H9 (cell line): ENCODE measurements at places on chromosomes 2 and 18. TPM values are rescaled to one million over a fixed set of nuclear protein-coding genes. Genes with fewer than 3 reads are reported as not detected.

The CFAP65 gene
- 0.18 and 0.20 TPM in 2 replicates for total RNA-seq

DNA sequence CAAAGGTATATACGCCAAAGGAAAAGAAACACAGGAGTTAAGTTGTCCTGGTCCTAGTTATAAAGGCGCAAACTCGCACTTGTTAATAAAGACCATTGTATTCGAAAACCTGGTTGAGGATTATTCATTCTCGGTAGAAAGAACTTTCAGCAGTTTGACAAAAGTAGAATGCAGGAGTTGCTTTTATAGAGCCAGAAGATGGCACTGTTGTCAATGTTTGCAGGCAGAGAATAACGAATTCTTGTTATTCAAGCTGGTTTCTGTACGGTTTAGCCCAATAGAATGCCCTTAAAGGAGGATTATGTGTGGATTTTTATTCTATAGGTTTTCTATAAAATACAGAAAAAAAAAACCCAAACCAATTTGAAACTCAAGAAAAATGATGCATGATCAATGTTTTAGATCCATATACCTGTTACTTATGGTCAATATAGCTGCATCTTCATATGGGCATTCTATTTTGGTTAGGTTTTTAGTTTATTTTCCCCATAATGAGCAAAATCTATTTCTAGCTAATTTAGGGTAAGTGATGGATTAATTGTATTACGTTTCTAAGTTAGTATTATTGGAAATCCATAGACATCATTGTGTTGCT is 510.3 kb downstream of the PLCL1 start:
- DNase-seq: no peak
- no peaks in the 10 kb centered on the region for H3K4me1 ChIP-seq
- no peaks in the 10 kb centered on the region for H3K27me3 ChIP-seq

GRCh38 chr2:197615016-197615652 is 60.3 kb downstream of the RFTN2 start:
- no peak overlapping the region for H3K27ac ChIP-seq
- no peak overlapping the region for H3K4me3 ChIP-seq
- DNase-seq: no peak
- no peaks in the 10 kb centered on the region for H3K36me3 ChIP-seq
- no peaks in the 10 kb centered on the region for H3K27me3 ChIP-seq
- peaks cover 7% of the 10 kb centered on the region; the same call in 1 of the 2 replicates for H3K4me1 ChIP-seq

- no peaks in the 10 kb centered on the region for H3K4me1 ChIP-seq
- no peaks in the 10 kb centered on the region for H3K27me3 ChIP-seq
- no peaks in the 10 kb centered on the region for H3K36me3 ChIP-seq
- DNase-seq: no peak
Observed at GRCh38 chr2:224181534-224182155, 142.6 kb upstream of the SERPINE2 start.

The RTP5 gene
- total RNA-seq: not detected in 2 replicates

GRCh38 chr2:51981783-51982182 is 949.9 kb upstream of the NRXN1 start:
- H3K4me3 ChIP-seq: no peak overlapping the region
- DNase-seq: no peak
- H3K4me1 ChIP-seq: no peaks in the 10 kb centered on the region
- H3K27ac ChIP-seq: no peak overlapping the region
- H3K36me3 ChIP-seq: no peaks in the 10 kb centered on the region
- no peaks in the 10 kb centered on the region for H3K27me3 ChIP-seq

GRCh38 chr18:63205791-63206252 is 113.7 kb downstream of the BCL2 start:
- no peak overlapping the region for H3K27ac ChIP-seq
- no peaks in the 10 kb centered on the region for H3K27me3 ChIP-seq
- H3K4me1 ChIP-seq: no peaks in the 10 kb centered on the region

- DNase-seq: no peak
- H3K27me3 ChIP-seq: no peaks in the 10 kb centered on the region
- H3K27ac ChIP-seq: no peak overlapping the region
- no peak overlapping the region for H3K4me3 ChIP-seq
- no peaks in the 10 kb centered on the region for H3K4me1 ChIP-seq
Observed at GRCh38 chr2:178101321-178102079, 10.7 kb upstream of the RBM45 start.

GRCh38 chr2:25623361-25623760 is 50.0 kb downstream of the DTNB start:
- H3K4me3 ChIP-seq: no peak overlapping the region
- H3K27me3 ChIP-seq: no peaks in the 10 kb centered on the region
- H3K27ac ChIP-seq: no peak overlapping the region
- no peaks in the 10 kb centered on the region for H3K4me1 ChIP-seq

GRCh38 chr18:79587226-79587741 is 92.3 kb upstream of the CTDP1 start:
- DNase-seq: peak; percentile 19
- H3K36me3 ChIP-seq: no peaks in the 10 kb centered on the region
- no peaks in the 10 kb centered on the region for H3K4me1 ChIP-seq
- H3K27ac ChIP-seq: no peak overlapping the region

DNA sequence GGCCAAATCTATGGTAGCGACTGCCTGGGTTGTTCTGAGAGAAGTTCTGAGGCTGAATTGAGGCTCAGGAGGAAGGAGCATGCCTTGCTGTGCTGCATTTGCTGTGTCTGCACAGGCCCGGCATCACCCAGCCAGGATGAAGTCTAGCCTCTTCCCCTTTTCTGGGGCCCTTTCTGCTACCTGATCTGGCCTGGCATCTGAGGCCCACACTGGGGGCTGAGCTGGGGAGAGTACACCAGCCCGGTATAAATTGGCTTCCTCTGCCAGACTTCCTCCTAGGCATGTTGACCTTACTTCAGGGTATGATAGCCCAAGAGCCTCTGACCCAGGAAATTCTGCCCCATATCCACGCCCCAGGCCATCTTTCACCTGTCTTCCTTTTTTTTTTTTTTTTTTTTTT is 30.0 kb downstream of the MRPL35 start:
- H3K36me3 ChIP-seq: no peaks in the 10 kb centered on the region
- no peak for DNase-seq
- no peak overlapping the region for H3K27ac ChIP-seq
- no peaks in the 10 kb centered on the region for H3K27me3 ChIP-seq
- H3K4me1 ChIP-seq: no peaks in the 10 kb centered on the region; the same call in 1 of the 2 replicates

The SGPP2 gene
- total RNA-seq: not detected in 2 replicates

DNA sequence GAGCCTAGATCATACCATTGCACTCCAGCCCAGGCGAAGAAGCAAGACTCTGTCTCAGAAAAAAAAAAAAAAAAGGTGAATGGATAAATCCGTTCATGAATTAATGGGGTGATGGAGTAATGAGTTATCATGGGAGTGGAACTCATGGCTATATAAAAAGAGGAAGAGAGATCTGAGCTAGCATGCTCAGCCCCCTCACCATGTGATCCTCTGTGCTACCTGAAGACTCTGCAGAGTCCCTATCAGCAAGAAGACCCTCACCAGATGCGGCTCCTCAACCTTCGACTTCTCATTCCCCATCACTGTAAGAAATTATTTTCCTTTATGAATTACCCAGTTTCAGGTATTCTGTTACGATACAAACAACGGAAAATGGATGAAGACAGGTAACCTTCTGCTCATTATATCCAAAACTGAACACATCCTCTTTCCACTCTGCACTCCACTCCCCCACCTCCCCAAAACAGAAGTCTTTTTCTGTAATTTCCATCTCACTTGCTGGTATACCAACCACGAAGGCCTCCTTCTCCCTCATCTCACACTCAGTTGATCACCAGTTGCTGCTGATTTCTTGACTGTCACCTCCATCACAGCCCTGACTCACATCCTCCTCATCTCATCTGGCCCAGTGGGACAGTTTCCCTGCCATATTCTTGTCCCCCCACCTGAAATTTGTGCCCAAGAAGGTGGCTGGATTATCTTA is 8.8 kb downstream of the RETREG2 start:
- peaks cover 14% of the 10 kb centered on the region for H3K36me3 ChIP-seq
- H3K4me1 ChIP-seq: no peaks in the 10 kb centered on the region
- no peak for DNase-seq
- H3K4me3 ChIP-seq: no peak overlapping the region
- H3K27me3 ChIP-seq: no peaks in the 10 kb centered on the region

- H3K27me3 ChIP-seq: no peaks in the 10 kb centered on the region
- no peak for DNase-seq
- H3K4me1 ChIP-seq: no peaks in the 10 kb centered on the region
Observed at GRCh38 chr18:63161032-63161760, 158.4 kb downstream of the BCL2 start.

GRCh38 chr2:67845621-67846369 is 217.0 kb downstream of the C1D start:
- H3K27me3 ChIP-seq: no peaks in the 10 kb centered on the region
- H3K36me3 ChIP-seq: no peaks in the 10 kb centered on the region
- no peak for DNase-seq
- no peaks in the 10 kb centered on the region for H3K4me1 ChIP-seq
- no peak overlapping the region for H3K27ac ChIP-seq
- no peak overlapping the region for H3K4me3 ChIP-seq

DNA sequence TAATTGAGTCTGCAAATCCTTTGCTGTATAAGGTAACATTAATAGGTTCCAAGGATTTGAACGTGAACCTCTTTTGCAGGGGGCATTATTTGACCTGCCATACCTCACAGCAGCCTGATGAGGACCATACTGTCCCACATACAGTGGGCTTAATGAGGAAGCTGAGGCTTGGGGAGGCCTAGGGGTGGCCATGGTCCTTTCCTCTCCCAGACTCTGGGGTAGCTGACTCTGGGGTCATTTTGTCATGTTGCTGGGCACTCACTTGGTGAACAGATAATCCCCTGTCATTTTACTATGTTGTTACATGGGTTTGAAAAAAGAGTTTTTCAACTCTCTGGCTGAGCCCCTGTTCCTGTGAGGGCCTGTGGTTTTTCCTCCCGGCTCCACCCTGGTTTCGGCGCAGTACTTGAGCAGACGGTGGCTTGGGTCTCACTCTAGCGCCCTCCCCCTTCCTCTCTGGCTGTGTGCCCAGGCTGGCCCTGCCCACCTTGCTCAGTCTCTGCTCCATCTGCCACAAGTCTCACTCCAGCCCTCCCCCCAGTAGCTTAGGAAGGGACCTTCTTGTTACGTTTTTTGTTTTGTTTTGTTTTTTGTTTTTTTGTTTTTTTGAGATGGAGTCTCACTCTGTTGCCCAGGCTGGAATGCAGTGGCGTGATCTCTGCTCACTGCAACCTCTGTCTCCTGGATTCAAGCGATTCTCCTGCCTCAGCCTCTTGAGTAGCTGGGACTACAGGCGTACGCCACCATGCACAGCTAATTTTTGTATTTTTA is 21.0 kb downstream of the INPP4A start:
- no peak overlapping the region for H3K27ac ChIP-seq
- peaks cover 9% of the 10 kb centered on the region for H3K36me3 ChIP-seq
- H3K4me3 ChIP-seq: no peak overlapping the region
- H3K27me3 ChIP-seq: no peaks in the 10 kb centered on the region
- no peak for DNase-seq
- H3K4me1 ChIP-seq: peaks cover 10% of the 10 kb centered on the region; the same call in 1 of the 2 replicates

DNA sequence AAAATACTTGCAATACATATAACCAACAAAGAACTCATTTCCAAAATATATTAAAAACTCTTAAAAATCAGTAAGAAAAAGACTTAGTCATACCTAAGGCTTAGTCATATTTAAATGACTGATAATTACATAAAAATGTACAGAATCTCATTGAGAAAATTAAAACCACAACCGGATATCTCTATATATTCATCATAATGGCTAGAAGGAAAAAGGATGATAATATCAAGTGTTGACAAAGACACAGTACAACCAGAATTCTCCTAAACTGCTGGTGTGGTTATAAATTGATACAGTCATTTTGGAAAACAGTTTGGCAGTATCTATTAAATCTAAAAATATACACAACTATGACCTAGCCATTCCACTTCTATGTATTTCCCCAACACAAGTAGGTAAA is 27.1 kb upstream of the IHH start:
- no peaks in the 10 kb centered on the region; the same call in 1 of the 2 replicates for H3K4me1 ChIP-seq
- no peak for DNase-seq
- H3K27ac ChIP-seq: no peak overlapping the region
- no peak overlapping the region for H3K4me3 ChIP-seq
- H3K27me3 ChIP-seq: no peaks in the 10 kb centered on the region

- no peaks in the 10 kb centered on the region for H3K27me3 ChIP-seq
- H3K4me3 ChIP-seq: no peak overlapping the region
- DNase-seq: no peak
- H3K4me1 ChIP-seq: no peaks in the 10 kb centered on the region
- H3K27ac ChIP-seq: no peak overlapping the region
Observed at GRCh38 chr2:185373229-185373628, 365.4 kb upstream of the FSIP2 start.

GRCh38 chr2:157444641-157445040 is 752 bp upstream of the CYTIP start:
- DNase-seq: no peak
- no peak overlapping the region for H3K27ac ChIP-seq
- no peaks in the 10 kb centered on the region for H3K4me1 ChIP-seq
- no peaks in the 10 kb centered on the region for H3K27me3 ChIP-seq

GRCh38 chr2:60840880-60841279 is 40.5 kb upstream of the REL start:
- H3K27ac ChIP-seq: no peak overlapping the region
- DNase-seq: no peak
- peaks cover 16% of the 10 kb centered on the region for H3K27me3 ChIP-seq
- H3K4me1 ChIP-seq: no peaks in the 10 kb centered on the region

- no peaks in the 10 kb centered on the region for H3K36me3 ChIP-seq
- no peak overlapping the region for H3K4me3 ChIP-seq
- H3K4me1 ChIP-seq: no peaks in the 10 kb centered on the region; the same call in 1 of the 2 replicates
- H3K27ac ChIP-seq: no peak overlapping the region
- no peak for DNase-seq
Observed at GRCh38 chr2:95052307-95052706, 26.8 kb downstream of the MAL start.

DNA sequence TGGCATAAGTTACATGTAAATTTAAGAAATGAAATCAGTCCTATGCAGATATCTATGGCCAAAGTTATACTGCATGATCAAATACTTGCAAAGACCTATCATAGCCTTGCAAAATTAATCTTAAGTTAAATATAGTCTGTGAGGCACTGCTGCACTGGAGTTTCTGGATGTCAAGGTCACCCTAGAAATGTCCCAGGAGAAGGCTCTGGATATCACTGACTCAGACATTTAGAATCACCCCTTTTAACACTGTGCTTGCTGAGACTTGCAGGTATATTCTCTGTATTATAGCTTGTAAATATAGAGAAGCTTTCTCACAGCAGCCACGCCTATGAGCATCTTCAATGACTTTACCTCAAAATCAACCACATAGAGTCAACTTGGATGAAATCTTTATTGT is 51.5 kb downstream of the ETAA1 start:
- no peak overlapping the region for H3K27ac ChIP-seq
- no peaks in the 10 kb centered on the region for H3K36me3 ChIP-seq
- no peaks in the 10 kb centered on the region for H3K4me1 ChIP-seq
- H3K4me3 ChIP-seq: no peak overlapping the region
- no peaks in the 10 kb centered on the region for H3K27me3 ChIP-seq

- no peaks in the 10 kb centered on the region for H3K4me1 ChIP-seq
- H3K36me3 ChIP-seq: peaks cover 31% of the 10 kb centered on the region
- DNase-seq: no peak
- H3K27ac ChIP-seq: no peak overlapping the region
- H3K4me3 ChIP-seq: no peak overlapping the region
Observed at GRCh38 chr2:101879466-101879865, 112.3 kb upstream of the IL1R2 start.

GRCh38 chr2:86592547-86593230 is 29.4 kb upstream of the CHMP3 start:
- H3K36me3 ChIP-seq: no peaks in the 10 kb centered on the region
- no peak overlapping the region for H3K27ac ChIP-seq
- no peaks in the 10 kb centered on the region for H3K4me1 ChIP-seq
- no peak overlapping the region for H3K4me3 ChIP-seq

GRCh38 chr18:51066273-51066672 is 36.3 kb downstream of the SMAD4 start:
- no peaks in the 10 kb centered on the region for H3K4me1 ChIP-seq
- H3K27me3 ChIP-seq: no peaks in the 10 kb centered on the region
- peaks cover 74% of the 10 kb centered on the region for H3K36me3 ChIP-seq
- no peak for DNase-seq
- no peak overlapping the region for H3K27ac ChIP-seq

The RND3 gene
- total RNA-seq: 62.6 and 68.3 TPM in 2 replicates
